Panc1 (cell line): ENCODE measurements at places on chromosomes 1 and 21.

DNA sequence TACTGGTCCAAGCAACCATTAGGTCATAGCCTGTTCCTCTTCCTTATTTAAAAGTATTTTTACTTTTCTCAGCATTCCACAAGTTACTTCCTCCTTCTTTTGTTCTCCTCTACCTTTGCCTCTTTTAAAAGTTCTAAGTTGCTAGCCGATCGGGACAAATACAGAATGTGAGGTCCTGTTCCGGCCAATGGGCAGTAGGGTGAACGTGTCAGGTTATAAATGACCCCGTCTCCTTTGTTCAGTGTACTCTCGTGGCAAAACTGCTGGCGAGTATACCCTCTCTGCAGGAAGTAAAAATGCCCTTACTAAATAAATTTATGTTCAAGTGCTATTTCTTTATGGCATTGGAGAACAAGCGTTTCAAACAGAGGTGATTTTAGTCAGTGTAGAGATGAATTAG is 2.5 kb downstream of the ADCY10 start:
- DNase-seq: no peak

DNA sequence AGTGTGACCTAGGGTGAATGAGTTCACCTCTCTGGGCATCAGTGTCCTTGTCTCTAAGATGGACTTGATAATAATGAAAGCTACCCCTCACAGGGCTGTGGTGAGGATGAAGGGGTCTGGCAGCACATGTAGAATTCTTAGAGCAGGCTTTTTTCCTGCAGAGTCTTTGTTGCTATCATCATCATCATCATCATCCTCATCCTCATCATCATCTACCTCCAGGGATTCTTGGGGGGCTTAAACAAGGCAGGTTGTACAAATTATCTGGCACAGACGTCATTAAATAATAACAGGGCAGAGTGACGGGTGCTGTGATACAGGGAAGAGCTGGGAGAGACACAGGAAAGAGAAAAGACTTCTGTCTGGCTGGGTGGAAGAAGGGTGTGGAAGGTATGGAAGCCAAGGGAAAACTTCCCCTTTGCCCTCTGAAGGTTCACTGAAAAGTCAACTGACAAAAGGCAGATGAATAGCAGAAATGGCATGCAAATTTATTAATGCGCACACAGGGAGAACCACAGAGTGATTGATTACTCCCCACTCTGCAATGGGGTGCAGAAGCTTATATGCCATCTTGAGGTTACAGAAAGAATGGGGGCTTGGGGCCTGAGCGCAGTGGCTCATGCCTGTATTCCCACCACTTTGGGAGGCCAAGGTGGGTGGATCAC is 17.0 kb upstream of the SLC2A1 start:
- DNase-seq: no peak

DNA sequence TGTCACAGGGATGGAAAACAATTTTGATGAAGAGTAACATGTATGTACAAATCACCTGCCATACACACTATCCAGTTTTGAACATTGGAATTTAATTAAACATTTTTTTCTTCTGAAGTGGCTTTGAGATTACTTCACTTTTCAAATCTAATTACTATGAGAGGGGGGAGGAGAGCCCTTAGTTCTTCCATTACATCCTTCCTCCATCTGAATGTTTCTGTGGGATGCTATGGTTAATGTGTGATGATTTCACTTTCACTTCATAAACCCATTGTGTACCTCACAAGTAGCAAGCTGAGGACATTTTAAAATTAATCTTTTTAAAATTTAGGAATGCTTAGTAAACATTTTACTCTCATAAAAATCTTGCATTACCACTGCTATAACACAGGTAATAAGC is 156.9 kb downstream of the RUNX1 start:
- DNase-seq: no peak

GRCh38 chr1:2835650-2836159 is 34.2 kb upstream of the TTC34 start:
- no peak for DNase-seq

DNA sequence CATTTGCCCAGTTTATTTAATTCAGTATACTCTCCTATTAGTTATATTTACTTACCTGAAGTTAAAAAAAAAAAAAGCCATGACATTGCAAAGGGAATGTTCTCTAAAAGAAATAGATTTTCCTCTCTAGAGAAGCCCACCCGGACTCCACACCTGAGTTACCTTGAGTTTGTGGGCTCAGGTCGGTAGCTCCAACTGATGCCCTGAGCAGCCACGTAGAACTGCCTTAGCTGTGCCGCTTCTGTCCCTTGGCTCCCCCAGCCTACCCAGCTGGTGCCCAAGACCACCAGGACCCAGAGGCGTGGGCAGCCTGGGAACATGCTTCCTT is 250 bp downstream of the F5 start:
- DNase-seq: no peak

- no peak for DNase-seq
Measured at GRCh38 chr1:44050261-44050660, 19.0 kb upstream of the SLC6A9 start.

DNA sequence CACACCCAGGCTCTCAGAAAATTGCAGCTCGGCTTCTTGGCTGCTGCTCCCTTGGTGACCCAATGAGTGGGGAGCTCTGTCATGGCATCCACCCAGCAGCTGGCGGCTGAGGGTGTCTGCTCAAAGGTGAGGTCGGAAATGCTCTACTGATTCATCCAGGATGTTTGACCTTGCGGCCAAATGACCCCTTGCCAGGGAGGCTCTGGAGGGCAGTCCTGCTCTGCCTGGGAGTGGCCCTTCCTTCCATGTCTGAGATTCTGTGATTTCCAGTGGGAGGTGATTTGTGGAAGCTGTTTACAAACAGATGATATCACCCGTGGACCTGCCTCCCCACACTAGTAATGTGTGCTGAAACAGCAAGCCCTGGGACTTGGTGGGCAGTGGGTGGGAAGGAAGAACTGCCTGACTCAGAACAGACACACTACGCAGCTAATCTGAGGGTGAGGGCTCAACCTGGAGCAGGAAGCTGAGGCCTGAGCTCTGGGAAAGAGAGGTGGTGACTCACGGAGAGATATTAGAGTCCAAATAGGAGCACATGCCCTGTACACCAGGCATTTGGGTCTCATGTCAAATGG is 3.0 kb downstream of the CRCT1 start:
- DNase-seq: no peak

DNA sequence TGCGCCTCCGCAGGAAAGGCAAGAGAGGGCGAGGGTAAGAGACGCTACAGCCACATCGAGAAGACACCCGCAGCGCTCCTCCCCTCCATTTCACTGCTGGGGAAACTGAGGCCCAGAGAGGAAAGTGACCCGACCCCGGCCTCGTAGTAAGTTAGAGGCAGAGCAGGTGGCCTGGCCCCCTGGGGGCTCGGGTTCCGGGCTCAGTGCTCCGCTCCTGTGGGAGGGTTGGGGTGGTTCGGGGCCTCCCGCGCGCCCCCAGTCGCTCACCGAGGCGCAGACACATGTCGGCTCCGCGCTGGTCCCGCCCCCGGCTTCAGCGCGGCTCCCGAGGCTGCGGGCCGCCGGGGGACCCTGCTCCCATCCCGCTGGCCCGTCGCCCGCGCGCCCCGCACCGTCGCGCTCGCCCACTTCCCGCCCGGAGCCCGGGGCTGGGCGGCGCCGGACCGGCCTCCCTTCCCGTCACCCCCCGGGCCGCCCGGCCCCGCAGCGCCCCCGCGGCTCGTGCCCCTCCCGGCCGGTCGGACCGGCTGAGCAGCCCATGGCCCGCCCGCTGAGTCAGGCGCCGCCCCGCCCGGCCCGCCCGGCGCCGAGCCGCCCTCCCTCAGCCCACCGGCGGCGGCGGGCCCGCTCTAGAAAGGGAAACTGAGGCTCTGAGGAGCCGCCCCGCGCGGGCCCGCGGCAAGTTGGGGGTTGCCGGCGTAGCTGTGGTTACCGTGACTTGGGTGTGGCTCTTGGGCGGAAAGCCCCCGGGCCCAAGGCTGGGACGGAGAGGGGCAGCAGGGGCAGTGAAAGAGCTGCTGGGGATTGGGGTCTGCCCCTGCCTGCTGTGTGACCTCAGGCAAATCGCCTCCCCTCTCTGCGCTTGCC is at the start of gene TMEM54:
TSS of gene TMEM54 (minus strand) at position 434 of the 867 bp plus-strand sequence. CDS start at position 283, 151 bp downstream.
- no peak for DNase-seq

GRCh38 chr1:84133479-84133878 is 10.6 kb upstream of the PRKACB start:
- DNase-seq: no peak

- DNase-seq: no peak
Measured at GRCh38 chr21:44582055-44582454, 1.7 kb upstream of the KRTAP10-5 start.

DNA sequence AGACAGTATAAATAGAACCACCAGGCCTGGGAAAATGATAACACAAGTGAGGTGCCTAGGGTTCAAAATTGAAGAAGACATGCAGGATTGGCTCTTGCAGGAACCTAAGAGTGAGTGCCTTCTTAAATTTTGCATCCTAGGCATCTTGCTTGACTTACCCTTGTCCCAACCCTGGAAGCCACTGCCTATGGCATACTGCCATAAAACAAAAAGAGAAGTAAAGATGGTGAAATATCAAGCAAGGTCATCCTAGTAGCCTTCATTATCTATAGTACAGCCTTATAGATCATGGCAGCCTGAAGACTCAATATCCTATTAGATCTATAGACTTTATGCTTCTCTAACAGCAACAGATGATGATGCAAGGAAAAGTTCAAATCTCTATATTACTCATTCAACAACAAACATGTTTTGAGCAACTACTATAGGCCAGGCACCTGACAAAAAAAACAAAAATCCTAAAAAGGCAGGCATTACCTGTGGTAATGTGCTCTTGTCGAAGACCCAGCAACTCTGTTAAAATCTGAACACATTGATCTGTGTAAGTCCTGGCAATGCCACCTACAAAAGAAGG is 6.3 kb downstream of the AP4B1 start:
- DNase-seq: no peak

DNA sequence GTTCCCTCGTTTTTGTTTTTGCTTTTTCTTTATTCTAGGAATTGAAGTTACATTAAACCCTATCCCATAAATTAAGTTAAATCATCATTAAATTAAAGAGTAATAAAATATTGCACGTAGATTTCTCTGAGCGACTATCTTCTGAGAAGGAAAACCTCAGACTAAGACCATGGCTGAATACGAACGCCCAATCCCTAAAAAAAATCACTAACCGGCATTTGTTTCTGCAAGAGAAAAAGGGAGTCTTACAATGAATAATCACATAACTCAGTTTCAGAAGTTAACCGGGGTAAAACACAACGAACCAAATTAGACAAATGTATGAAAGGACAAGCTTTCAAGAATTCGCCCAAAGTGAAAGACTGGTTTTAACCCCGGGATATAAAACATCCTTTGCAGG is 1.3 kb downstream of the PIK3R3 start:
- no peak for DNase-seq

DNA sequence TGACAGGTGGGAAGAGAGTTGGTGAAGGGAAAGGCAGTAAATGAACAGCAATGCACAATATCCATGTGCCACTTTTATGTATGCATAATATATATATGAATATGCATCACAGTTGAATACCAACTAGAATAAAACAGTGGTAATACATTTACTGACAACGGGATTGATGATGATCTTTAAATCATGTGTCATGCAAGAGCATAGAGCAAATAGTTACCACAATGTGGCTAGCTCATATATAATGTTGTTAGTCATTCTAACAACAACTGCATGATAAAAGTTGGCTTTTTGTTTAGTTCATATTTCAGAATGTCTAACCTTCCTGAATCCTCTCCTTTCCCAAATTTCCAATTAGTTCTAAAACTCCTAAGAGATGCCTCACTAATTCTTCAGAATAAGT is 46.4 kb downstream of the GORAB start:
- DNase-seq: no peak

- no peak for DNase-seq
Measured at GRCh38 chr1:83766241-83766691, 232.7 kb downstream of the TTLL7 start.

GRCh38 chr1:15343729-15344128 is 66.0 kb upstream of the EFHD2 start:
- DNase-seq: no peak

- DNase-seq: no peak
Measured at GRCh38 chr1:17121881-17122280, 2.6 kb upstream of the PADI2 start.

DNA sequence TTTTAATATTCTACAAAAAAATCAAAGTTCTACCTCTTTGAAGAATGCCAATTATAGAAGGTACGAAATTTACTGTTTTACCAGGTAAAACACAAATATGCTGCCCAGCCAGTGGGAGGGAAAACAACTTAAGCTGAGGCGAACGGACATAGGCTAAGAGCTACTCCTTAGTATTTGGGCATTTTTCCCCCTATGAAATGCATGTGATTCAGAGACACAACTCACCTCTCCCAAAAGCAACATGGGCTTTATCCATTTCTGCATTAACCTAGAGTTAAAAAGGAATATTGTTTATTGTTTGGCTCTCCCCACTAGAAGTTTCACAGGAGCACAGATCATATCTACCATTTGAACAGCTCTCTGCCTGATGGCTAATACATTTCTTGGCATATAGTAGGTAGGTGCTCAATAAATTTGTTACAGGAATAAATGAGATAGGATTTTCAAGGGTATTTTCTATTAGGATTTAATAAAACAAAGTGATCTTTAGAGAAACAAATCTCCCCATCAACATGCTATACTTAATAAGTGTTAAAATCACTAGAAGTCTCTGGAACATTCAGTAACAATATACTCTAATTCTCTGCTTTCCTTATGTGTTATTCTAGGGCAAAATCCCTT is 2.4 kb upstream of the SORT1 start:
- DNase-seq: no peak

DNA sequence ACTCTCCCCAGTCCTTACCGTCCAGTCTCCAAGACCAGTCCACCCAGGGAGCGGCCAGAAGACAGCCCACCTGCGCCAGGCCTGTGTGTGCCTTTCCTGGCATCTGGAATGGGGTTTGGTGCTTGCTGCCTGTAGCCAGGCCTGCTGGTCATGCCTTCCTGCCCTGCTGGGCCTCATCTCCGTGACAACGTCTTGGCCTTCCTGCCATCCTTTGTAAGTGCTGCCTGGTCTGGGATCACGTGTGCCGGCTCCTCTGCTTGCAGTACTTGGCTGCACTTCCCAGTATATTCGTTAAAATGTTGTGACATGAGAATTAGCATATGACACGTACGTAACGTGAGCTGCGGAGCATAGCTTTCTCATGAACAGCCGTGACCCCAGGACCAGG is 145.3 kb upstream of the COL6A1 start:
- DNase-seq: no peak

DNA sequence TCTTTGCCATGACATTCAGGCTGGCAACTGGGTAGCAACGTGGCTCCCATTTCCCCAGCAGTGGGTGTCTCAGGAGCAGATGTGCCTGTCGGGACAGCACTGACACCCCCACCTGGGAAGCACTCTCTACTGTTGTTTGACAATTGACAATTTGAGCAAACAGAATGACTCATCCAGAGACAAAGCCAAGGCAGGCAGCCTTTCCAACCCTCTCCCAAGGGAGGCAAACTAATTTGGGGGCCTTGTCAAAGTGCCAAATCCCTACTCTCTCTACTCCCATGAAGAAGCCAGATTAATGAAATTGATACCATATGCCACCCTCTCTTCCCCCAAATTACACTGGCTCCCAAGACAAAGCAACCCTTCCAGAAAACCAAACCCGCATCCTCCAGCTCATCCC is 65.6 kb downstream of the GRIK3 start:
- DNase-seq: no peak
